Hair follicular keratinocyte (primary cell): ENCODE measurements at places on chromosomes 3 and 15. TPM values are rescaled to one million over a fixed set of nuclear protein-coding genes. Genes with fewer than 3 reads are reported as not detected.

CKMT1B gene
- total RNA-seq: 87.1 and 108 TPM in 2 replicates

TM4SF4 gene
- total RNA-seq: not detected in 2 replicates

TMOD2 gene
- 1.4 and 5.8 TPM in 2 replicates for total RNA-seq

GRM2 gene
- 0.08 TPM in 2 replicates for total RNA-seq

SCN11A gene
- total RNA-seq: not detected in 2 replicates

TRH gene
- not detected in 2 replicates for total RNA-seq

TBC1D2B gene
- 13.3 and 19.0 TPM in 2 replicates for total RNA-seq

COX17 gene
- 24.6 and 29.6 TPM in 2 replicates for total RNA-seq

RNU5B-1 gene
- not detected in 2 replicates for total RNA-seq

PP2D1 gene
- not detected in 2 replicates for total RNA-seq

CHP1 gene
- total RNA-seq: 120 and 171 TPM in 2 replicates

RETNLB gene
- total RNA-seq: not detected in 2 replicates

IL17RB gene
- not detected in 2 replicates for total RNA-seq

RBP2 gene
- total RNA-seq: not detected in 2 replicates

SLC22A13 gene
- not detected in 2 replicates for total RNA-seq

DPPA2 gene
- total RNA-seq: not detected in 2 replicates

DISP2 gene
- total RNA-seq: 0.94 and 1.4 TPM in 2 replicates

EHHADH gene
- 6.0 and 8.4 TPM in 2 replicates for total RNA-seq

ROPN1 gene
- total RNA-seq: not detected in 2 replicates

DOCK3 gene
- total RNA-seq: 0.08 TPM in 1 of 2 replicates, not detected in the other

RCCD1 gene
- 16.7 and 24.1 TPM in 2 replicates for total RNA-seq

CCDC39 gene
- 0.04 TPM in 1 of 2 replicates, not detected in the other for total RNA-seq

PPP1R14D gene
- not detected in 2 replicates for total RNA-seq

CORO2B gene
- 1.0 and 4.1 TPM in 2 replicates for total RNA-seq

ZNF385D gene
- 0.08 TPM in 1 of 2 replicates, not detected in the other for total RNA-seq

ANKDD1A gene
- 0.47 and 0.49 TPM in 2 replicates for total RNA-seq
